ENCODE measurements at places on chromosomes 2 and 18.
A peak's percentile ranks its signal among the peaks of the same experiment; 100 is the strongest.

DNA sequence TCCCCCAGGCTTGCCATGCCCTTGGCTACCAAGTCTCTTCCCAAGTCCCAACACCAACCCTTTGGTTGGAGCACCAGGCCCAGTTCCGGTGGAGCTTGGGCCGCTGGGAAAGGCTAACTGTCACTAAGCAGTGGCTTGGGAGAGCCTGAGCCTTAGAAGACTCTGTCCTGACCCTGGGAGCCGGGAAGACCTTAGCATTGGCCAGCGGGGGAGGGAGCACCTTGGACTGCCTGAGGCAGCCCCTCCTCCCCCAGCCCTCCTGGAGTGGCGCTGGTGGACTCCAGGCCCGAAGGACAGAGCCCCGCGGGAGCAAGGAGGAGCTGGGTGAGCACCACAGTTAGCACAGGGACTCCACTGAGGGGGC lies 62.5 kb upstream of the POMC start:
- no peak for DNase-seq

DNA sequence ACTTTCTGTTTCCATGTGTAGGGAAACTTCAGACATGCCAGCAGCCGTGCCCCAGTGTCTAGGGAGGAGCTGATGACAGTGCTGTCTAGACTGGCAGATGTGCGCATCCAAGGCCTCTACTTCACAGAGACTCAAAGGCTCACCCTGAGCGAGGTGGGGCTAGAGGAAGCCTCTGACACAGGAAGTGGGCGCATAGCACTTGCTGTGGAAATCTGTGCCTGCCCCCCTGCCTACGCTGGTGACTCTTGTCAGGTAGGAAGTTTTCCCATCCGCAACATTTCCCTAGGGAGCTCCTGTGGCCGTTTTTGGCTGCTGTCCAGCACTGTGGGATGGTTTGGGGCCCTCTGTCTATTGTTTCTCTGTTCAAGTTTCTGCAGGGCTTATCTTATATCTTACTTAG lies 143.1 kb upstream of the TTC39C start:
- DNase-seq = no peak

DNA sequence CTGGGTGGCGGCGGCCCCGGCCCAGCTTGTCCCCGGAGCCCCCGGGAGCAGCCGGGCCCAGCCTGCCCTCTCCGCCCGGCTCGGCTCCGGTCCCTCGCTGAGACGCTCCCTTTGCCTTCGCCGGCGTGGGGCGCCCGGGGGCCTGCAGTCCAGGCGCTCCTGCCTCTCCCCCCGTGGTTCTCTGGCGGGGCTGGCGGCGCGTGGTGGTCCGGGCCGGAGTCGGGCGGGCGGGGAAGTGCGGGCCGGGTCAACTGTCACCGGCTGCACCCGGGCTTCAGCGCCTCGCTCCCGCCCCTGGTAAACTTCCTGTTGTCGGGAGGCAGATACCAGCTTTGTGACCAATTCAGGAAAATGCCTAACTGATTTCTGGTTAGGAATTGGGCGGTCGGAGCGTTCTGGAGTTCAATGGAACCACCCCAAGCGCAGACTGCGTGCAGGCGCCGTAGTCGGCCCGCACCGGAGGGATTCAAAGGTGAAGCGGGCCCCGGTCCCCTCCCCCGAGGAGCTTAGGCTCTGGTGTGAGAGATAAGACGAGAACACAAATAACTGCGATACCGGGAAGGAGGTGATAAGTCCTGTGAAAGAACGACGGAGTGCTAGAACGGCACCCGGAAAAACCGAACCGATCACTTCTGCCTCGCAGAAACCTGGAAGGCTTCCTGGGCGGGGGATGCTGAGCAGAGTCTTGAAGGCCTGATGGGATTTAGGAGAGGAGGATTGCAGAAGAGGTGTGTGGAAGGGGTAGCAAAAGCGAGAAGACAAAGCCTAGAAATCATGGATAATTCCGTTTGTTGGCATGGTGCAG lies 891 bp downstream of the CAB39 start:
- no peak for DNase-seq

DNA sequence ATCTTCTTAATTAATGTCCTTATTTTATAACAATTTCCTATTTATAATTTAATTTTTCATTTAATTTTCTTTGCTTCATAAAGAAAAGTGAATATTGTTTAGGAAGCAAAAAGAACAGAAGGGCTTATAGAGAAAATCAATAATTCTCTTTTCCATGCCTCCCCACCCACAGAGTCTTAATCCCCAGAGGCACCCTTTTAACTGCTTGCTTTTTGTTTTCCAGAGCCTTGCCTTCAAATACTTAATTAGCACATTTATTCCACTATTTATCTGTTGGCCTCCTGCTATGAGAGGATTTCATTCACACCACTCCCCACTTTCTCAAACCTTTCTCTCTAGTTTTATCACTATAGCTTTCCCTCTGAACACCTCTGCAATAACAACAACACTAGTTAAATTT lies 373.6 kb downstream of the MBD2 start:
- no peak for DNase-seq

DNA sequence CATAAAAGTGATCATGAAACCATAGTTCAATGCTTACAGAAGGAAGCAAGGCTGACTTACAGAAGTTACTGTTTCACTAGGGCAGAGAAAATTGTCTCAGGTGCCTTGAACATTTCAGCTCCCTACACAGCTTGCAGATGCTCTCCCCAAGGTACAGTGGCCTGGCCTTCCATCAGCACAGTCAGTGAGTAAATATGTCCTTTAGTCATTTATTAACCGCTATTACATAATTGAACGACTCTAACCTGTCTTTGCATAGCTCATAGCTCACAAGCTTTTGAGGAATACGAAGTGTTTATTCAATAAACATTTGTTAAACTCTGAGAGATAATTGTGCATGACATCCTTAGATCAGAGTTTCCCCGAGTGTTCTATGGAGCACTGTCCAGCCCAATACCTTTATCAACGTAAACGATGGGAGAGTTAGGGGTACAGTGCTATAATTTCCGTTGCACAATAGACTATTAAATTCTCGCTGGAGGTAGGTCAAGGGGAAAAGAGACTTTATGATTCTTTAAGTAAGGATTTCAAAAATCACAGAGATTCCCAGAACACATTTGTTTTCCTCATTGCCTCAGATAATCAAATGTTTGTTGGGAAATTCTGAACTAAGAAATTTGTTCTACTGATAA lies 677.8 kb downstream of the TSN start:
- no peak for DNase-seq

DNA sequence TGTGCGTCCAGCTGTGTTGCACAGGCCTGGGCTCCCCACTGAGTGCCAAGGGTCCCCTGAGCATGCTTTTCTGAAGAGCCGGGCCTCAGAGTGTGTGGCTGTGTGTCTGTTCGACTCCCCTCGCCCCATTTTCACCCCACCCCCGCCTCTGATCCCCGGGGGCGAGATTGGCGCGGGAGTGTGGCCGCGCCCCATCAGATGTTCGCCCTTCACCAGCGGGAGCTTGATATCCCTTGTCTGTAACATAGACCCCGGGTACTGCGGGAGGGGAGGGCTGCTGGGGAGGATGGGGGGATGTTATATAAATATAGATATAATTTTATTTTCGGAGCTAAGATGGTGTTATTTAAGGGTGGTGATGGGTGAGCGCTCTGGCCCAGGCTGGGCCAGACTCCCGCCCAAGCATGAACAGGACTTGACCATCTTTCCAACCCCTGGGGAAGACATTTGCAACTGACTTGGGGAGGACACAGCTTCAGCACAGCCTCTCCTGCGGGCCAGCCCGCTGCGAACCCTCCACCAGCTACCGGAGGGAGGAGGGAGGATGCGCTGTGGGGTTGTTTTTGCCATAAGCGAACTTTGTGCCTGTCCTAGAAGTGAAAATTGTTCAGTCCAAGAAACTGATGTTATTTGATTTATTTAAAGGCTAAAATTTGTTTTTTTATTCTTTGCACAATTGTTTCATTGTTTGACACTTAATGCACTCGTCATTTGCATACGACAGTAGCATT lies 1.5 kb downstream of the RHOB start:
- DNase-seq = peak; percentile 29

DNA sequence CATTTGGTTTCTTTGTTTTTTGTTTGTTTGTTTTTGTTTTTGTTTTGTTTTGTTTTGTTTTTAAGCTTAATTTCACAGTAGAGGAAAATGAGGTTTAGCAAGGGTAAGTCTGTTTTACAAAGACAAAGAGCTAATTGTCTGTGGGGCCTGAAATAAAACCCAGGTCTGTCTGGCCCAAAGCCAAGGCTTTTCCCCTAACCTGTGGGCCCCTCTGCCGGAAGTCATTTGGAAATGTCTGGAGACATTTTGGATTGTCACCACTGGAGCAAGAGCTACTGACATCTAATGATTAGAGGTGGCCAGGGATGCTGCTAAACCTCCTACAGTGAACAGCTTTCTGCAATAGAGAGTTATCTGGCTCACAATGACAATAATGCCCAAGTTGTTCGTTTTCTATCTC lies 167.2 kb downstream of the MAP2 start:
- no peak for DNase-seq

- no peak for DNase-seq
These were observed 223.1 kb downstream of the AGAP1 start for GRCh38 chr2:235716875-235717496.

Measured in fibroblast of mammary gland (primary cell).